ENCODE measurements at places on chromosomes 11 and 22. TPM values are rescaled to one million over a fixed set of nuclear protein-coding genes. Genes with fewer than 3 reads are reported as not detected.

DNA sequence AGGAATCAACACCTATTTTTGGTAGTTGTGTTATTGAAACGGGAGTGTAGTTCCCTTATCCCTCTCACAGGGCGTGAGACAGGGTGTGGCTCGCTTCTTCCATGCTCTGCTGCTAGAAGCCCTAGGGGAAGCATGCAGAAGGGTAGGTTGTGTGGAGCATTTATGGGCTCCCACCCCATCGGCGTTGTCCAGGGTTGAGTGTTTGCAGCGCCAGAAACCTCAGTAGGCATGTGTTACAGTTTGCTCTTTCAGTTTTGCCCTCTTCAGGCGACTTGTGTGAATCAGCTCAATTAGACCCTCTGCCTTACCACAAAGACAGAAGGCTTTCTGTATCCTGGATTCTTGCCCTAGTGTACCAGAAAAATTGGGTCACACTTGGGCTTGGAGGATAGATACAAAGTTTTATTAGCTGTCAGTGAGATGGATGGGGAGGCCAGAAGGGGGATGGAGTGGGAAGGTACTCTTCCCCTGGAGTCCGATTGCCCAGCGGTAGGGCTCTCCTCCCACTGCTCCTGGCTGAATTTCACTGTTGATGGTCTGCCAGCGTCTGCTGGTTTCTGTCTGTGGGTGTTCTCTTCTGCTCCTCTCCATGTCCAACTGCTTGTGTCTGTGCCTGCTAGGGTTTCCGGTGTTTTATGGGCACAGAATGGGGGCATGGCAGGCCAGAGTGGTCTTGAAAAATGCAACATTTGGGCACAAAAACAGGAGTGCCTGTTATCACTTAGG, 358.3 kb upstream of the CTSC start:
- DNase-seq = no peak

DNA sequence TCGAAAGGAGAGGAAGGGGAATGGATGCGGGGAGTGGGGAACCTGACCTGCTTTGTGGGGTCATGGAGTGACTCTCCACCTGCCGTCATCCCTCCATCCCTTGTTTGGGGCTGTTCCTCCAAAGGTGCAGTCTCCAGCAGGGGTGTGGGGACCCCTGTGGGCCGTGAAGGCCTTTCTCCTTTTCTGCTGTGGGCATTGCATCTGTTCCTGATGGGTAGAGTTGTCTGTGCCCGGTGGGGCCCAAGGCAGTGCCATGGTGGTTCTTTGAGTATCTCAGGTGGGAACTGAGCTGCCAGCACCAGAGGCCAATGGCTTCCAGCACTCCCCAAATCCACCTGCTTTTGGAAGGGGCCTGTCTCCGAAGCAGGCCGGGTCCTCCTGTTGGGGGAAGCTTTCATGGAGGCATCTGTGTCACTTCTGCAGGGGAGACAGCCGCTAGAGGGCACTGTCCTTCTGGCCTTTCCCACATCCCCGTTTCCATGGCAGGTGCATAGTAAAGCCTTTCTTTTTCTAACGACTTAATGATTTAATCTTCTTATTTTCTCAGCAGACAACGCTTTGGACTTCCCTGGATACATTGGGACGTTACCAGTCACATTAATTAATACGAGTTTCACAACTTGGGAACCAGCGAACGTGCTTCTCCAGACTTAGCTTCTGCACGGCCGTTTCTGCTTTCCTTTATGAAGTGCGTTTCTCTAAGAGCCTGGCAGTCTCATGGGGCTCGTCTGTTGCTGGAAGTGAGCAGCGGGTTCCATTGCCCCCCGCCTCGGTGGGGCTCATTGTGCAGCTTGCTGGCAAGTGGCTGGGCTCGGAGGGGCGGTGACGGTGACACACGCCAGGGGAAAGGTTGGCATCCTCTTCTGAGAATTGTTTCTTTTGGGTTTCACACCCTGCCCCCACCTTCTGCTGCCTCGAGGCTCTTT, 57.1 kb downstream of the PARVB start:
- peak; percentile 80 for DNase-seq

DNA sequence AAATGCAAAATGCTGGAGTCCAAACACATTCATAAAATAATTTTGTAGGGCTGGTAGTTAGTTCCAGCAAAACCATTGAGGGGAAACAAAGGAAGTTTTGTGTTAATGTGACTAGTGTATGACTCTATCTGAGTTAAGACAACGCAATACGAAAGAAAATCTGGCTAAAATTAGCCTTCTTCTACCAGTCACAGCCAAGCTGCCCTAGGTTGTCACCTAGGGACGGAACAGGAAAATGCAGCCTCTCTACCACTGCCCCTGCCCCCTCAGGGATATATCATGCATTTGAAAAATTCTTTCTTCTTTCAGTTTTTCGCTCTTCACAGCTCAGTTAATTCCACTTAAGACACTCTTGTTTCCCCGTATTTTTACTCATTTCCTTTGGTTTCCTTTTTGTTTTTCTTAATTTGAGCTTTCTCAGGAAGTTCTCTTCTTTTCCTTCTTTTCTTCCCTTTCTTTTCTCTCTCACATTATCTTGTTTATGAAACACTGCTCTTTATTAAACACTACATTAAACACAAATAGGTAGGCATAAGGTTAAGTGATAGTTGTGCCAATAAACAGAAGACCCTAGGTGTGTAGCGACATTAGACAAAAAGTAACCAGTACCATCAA, 30.6 kb downstream of the KIRREL3 start:
- peak; percentile 53 for DNase-seq

DNA sequence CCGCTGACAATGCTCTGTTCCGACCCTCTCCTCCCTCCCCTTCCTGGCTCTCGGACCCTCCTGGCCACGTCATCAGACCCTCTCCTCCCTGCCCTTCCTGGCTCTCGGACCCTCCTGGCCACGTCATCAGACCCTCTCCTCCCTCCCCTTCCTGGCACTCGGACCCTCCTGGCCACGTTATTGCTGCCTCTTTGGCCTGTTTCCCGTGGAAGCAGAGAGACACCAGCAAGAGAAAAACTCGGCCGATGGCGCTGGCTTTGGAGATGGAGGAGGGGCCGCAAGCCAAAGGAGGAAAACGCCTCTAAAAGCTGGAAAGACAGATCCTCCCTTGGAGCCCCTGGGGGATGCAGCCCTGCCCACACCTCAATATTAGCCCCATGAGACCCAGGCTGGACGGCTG, 463.3 kb downstream of the BRD1 start:
- no peak for DNase-seq

- no peak for DNase-seq
Measured at GRCh38 chr11:46203746-46204145, 73.7 kb upstream of the CREB3L1 start.

DNA sequence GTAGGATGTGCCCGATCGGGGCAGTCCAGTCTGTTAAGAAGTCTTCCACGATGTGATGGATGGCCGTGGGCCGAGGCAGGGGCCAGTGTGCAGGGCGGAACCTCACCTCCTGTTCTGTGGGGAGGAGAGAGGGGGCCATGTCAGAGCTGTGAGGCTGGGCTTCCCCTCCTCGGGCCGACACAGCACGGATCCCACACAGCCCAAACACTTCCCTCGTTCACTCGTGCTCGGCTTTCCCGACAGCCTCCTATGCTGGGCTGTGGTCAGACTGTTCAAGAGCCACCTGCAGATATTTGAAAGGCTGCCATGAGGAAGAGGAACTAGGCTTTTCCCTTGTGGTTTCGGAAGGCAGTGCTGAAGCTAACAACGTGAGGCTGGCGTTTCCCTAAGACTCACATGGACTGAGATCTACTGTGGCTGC, 12.3 kb upstream of the TXN2 start:
- no peak for DNase-seq

DNA sequence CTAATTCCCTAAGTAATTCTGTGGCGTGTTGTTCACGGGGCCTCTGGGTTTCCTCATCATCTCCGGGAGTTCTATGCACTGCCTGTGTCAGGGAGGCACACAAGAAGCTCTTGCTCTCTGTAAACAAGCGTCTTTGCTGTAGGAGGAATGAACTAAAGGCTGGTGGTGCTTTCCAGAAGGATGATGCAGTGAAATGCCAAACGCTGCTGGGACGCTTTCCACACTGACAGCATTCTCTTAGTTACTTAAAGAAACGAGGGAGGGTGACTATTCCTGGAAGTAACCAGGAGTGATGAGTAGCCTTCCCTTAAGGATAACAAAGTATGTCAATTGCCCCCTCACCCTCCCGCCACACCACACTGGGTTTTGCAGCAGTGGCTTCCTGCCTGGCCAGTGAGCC, 38.5 kb upstream of the NUP50 start:
- peak; percentile 73 for DNase-seq

SHISA8 gene
- total RNA-seq = not detected

CARD18 gene
- total RNA-seq = not detected

TBX10 gene
- total RNA-seq = not detected

PLXNB2 gene
- total RNA-seq = 130 TPM

CCDC116 gene
- total RNA-seq = 0.25 TPM
